Left renal pelvis (tissue), 4 donors: ENCODE measurements at places on chromosomes 4 and X.

GRCh38 chr4:3261411-3262207 is 12.7 kb downstream of the MSANTD1 start:
- DNase-seq = no peak

DNA sequence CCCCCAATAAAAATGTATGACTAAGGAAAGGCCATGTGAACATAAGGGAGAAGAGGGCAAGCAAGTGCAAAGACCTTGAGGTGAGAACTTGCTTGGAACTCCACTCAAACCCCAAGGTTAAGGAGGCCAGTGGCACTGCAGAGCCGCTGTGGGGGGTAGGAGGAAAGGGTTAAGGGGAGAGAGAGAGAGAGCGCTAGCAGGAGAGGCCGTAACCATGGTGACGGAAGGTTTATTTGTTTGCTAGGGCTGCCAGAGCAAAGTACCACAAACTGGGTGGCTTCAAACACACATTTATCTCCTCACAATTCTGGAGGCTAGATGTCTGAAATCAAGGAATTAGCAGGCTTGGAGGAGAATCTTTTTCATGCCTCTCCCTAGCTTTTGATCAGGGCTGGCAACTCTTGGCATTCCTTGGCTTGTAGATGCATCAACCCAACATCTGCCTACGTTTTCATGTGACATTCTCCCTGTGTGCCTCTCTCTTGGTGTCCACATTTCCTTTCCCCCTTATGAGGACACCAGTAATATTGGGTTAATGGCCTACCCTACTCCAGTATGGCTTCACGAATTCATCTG is 35.2 kb downstream of the SMIM20 start:
- no peak for DNase-seq

DNA sequence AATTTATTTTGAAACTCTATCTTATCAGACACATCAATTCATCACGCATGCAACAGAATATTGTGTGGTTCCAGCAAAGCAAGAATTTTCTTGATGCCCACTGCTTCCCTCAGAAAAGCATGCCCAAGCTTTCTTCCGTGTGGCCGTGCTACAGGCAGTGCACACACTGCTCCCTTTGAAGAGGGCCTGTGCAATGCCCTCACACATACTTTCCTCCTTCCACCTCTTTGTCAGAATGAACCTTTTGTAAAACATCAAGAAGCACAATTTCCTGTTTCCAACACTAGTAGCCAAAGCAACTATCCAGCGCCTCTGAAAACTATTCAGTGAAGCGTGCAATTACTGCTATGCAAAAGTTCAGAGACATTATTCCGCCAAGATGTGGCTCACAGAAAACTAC is 201.7 kb downstream of the NLGN4X start:
- DNase-seq = no peak

- DNase-seq = no peak
These were observed 108.9 kb downstream of the NR3C2 start for GRCh38 chr4:148333265-148333664.

- no peak for DNase-seq
These were observed 56.7 kb upstream of the ADGRL3 start for GRCh38 chr4:61143461-61143860.
